MM.1S (cell line): ENCODE measurements at places on chromosomes 1 and 21.

GRCh38 chr1:185964946-185965345, 230.8 kb downstream of the HMCN1 start:
- no peak for DNase-seq

GRCh38 chr1:107529511-107530149, 388.8 kb downstream of the NTNG1 start:
- peak; percentile 55 for DNase-seq

- no peak for DNase-seq
These were observed 6.8 kb downstream of the ATP5PO start for GRCh38 chr21:33908760-33909159.

DNA sequence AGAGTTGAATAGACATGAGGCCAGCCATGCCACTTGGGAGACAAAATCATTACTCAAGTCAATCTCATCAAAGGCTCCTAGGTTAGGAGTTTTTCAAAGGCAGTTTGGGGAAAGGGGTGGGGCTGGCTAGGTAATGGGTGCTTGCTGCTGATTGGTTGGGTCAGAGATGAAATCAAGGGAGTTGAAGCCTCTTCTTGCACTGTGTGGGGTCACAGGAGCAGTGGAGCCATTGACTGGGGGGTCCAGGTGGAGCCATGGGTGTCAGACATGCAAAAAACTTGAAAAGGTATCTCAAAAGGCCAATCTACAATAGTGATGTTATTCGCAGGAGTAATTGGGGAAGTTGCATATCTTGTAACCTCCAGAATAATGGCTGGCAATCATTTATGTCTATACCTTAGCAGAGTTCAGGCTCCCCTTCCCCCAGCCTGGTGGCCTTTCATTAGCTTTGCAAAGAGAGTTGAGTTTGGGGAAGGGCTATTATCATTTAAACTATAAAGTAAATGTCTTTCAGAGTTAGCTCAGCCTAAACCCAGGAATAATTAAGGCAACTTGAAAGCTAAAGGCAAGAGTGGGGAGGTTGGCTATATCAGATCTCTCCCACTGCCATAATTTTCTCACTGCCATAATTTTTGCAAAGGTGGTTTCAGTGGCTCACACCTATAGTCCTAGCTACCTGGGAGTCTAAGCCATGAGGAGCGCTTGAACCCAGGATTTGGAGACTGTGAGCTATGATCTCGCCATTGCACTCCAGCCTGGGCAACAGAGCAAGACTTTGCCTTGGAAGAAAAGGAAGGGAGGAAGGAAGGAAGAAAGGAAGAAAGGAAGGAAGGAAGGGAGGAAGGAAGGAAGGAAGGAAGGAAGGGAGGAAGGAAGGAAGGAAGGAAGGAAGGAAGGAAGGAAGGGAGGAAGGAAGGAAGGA, 7.8 kb upstream of the PINK1 start:
- no peak for DNase-seq

GRCh38 chr1:214899908-214900460, 182.6 kb upstream of the KCNK2 start:
- no peak for DNase-seq

DNA sequence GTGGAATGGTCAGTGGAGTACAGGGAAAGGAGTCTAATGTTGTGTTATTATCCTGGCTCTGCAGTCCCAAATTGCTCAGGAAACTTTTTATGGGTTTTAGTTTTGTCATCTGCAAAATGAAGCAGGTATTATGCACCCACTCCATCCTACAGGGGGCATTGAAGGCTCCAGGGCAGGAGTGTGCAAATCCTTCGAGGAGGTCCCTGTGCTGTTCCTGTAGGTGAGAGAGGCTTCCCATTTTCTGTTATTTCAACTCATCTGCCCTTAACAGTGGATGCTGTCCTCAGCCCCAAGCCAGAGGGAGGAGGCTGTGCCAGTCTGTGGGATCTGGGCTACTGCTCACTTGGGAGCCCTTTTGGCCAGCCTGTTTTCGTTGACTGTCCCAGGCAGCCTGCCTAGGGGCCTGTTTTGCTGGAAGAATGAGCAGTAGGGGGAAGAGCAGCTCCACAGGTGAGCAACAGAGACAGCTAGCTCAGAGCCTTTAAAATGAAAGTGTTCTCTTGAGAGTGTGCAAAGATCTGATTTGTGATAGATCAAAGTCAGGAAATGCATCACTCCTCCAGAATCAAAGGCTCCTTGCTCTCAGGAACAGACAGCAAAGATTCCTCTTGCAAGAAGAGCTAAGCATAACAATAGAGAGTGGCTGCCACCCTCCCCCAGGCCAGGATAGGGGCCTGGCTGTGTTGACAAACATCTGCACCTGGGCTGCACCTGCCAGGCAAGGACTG, 317.6 kb upstream of the PROX1 start:
- DNase-seq: peak; percentile 91

GRCh38 chr1:107767156-107767582, 197.8 kb downstream of the VAV3 start:
- no peak for DNase-seq

DNA sequence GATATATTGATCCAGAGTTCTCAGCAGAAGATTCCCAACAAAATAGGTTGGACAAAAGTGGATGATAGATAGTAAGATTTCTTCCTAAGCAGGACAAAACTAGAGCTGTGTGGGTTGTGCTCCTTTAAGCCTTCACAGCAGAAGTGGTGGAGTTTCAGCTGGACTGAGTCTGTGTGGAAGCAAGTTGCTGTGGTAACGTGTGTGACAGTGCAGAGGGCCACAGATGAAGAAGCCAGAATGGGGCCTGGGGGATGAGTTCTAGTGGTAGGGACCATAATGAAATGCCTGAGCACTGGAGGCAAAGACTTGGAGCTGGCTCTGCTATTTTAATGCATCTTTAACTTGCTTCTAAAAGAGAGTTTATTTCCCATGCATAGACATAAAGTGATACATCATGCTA, 238.7 kb upstream of the POGK start:
- no peak for DNase-seq

GRCh38 chr1:240173836-240174235, 82.2 kb downstream of the FMN2 start:
- DNase-seq: no peak

DNA sequence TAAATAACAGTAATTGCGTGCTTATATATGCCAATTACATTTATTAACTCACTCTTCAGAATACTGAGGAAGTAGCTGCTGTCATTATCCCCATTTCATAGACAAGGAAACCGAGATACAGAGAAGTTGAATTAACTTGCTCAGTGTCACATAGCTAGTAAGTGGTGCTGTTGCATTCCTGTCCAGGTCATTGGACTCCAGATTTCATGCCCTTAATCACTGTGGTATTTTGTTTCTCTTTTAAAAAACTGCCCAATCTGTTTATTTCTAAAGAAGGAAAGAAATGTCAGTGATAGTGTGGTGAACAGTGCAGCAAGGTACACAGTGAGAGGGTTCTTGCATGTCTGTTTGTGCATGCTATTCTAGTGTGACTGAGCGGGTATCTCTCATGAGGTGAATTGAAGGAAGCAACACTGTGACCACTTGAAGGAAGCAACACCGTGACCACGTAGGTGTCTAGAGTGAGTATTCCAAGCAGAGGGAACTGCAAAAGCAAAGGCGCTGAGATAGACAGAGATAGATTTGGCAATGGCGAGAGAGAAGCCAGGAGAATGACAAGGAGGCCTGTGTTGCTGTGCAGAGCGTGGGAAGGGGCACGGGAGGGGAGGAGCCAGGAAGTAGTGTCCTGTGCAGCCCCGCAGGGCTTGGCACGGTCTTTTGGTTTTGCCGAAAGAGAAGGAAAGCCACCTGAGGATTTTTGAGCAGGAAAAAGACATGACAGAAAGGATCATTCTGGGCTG, 95.9 kb downstream of the CAMTA1 start:
- no peak for DNase-seq
